ENCODE measurements at places on chromosomes 2 and 18.

DNA sequence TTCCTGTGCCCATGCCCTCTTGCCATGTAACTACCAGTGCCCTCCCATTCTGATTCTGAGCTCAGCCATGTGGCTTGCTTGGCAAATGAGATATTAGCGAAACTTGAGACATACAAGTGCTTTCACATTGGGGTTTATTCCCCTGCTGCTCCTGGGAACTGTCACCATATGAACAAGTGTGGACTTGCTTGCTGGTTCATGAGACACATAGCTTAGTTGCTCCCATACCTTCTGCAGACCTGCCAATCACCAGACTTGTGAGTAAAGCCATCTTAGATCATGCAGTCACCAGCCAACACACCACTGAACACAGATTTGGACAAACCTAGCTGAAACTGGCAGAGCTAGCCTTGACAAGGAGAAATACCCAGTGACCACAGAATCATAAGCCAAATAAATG lies 155.1 kb downstream of the SS18 start:
- H3K4me1 ChIP-seq, result no peaks in the 10 kb centered on the region
- no peaks in the 10 kb centered on the region for H3K36me3 ChIP-seq
- no peak for DNase-seq

GRCh38 chr2:70746094-70746974 lies 21.7 kb downstream of the ADD2 start:
- no peak for DNase-seq
- no peak overlapping the region for H3K4me3 ChIP-seq
- no peaks in the 10 kb centered on the region for H3K27me3 ChIP-seq
- peaks cover 9% of the 10 kb centered on the region for H3K4me1 ChIP-seq
- H3K27ac ChIP-seq, result no peak overlapping the region

GRCh38 chr2:70983506-70984227 lies 5.2 kb downstream of the ANKRD53 start:
- H3K4me3 ChIP-seq, result no peak overlapping the region
- no peak for DNase-seq
- H3K4me1 ChIP-seq, result peaks cover 12% of the 10 kb centered on the region

- H3K36me3 ChIP-seq, result no peaks in the 10 kb centered on the region
- H3K27me3 ChIP-seq, result peaks cover 2% of the 10 kb centered on the region
- DNase-seq, result no peak
- H3K4me3 ChIP-seq, result no peak overlapping the region
Measured at GRCh38 chr18:77528872-77529271, 279.2 kb downstream of the GALR1 start.

DNA sequence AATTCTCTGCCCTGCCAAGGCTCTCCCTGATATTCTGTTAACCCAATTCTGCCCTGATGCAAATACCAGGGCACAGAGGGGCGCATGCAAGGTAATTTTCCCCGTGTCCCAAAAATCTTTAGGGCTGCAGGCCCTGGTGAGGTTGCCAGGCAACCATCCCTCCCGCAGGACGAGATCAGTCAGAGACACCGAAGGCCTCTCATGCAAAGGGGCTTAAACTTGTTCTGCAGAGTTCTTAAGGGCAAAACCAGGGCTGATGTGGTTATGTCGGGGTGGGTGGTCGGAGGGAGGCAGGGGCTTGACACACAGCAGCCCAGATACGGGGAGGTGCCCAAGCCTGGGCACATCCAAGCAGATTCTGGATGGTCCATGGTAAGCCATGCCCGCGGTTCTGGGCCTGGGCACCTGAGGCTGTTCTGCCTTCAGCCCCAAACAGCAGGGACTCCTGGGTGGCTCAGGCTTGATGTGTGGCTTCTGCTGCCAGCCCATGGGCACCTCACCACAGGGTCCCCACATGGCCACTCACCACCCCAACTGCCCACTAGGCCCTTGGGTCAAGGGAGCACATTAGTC lies 27.2 kb downstream of the STEAP3 start:
- no peaks in the 10 kb centered on the region for H3K36me3 ChIP-seq
- DNase-seq, result no peak
- H3K4me3 ChIP-seq, result no peak overlapping the region
- H3K27me3 ChIP-seq, result no peaks in the 10 kb centered on the region
- H3K4me1 ChIP-seq, result no peaks in the 10 kb centered on the region
- H3K27ac ChIP-seq, result no peak overlapping the region

- no peak for DNase-seq
- H3K27me3 ChIP-seq, result no peaks in the 10 kb centered on the region
- peaks cover 65% of the 10 kb centered on the region for H3K36me3 ChIP-seq
- H3K27ac ChIP-seq, result no peak overlapping the region
- peaks cover 8% of the 10 kb centered on the region for H3K4me1 ChIP-seq
Measured at GRCh38 chr2:216426166-216426777, 14.0 kb downstream of the SMARCAL1 start.

GRCh38 chr2:140200764-140201163 lies 1420.6 kb upstream of the NXPH2 start:
- no peaks in the 10 kb centered on the region for H3K4me1 ChIP-seq
- DNase-seq, result no peak
- H3K27me3 ChIP-seq, result no peaks in the 10 kb centered on the region
- no peaks in the 10 kb centered on the region for H3K36me3 ChIP-seq
- H3K4me3 ChIP-seq, result no peak overlapping the region
- no peak overlapping the region for H3K27ac ChIP-seq

- no peak for DNase-seq
- H3K4me1 ChIP-seq, result peaks cover 33% of the 10 kb centered on the region
- H3K27me3 ChIP-seq, result peaks cover 1% of the 10 kb centered on the region
- no peak overlapping the region for H3K27ac ChIP-seq
- H3K4me3 ChIP-seq, result no peak overlapping the region
- H3K36me3 ChIP-seq, result peaks cover 10% of the 10 kb centered on the region
Measured at GRCh38 chr18:23226930-23227725, 91.8 kb downstream of the CABLES1 start.

DNA sequence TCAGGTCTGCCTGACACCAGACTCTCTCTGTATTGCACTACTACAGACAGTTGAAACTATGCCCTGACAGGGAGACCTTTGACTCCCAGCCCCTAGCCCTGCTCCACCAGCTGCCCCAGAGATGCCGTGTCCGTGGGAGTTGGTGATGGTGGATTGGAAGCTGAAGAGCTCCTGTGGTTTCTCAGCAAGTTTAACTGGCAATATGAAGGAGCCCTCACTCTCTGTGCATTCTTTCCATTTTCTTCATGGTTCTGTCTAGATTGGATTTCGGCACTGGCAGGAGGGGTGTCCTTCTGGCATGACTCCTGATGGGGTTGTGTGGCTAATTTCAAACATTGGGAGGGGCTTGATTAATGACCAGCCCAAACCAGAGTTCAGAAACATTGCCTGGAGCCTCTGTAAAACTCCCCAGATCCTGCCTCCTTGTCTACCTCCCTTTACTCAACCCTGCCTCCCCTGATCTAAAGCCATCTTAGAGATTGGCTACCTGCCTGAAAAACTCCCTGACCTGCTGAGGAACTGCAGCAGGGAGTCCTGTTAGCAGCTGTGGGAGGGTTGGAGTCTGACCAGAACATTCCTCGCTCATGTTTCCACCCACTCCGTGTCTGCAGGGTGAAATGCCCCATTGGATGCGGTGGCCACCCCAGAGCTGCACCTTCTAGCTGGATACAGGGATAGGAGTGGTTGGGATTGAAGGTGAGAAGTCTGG lies 206.9 kb upstream of the SPRED2 start:
- H3K36me3 ChIP-seq, result no peaks in the 10 kb centered on the region
- H3K27me3 ChIP-seq, result peaks cover 8% of the 10 kb centered on the region
- H3K27ac ChIP-seq, result no peak overlapping the region

DNA sequence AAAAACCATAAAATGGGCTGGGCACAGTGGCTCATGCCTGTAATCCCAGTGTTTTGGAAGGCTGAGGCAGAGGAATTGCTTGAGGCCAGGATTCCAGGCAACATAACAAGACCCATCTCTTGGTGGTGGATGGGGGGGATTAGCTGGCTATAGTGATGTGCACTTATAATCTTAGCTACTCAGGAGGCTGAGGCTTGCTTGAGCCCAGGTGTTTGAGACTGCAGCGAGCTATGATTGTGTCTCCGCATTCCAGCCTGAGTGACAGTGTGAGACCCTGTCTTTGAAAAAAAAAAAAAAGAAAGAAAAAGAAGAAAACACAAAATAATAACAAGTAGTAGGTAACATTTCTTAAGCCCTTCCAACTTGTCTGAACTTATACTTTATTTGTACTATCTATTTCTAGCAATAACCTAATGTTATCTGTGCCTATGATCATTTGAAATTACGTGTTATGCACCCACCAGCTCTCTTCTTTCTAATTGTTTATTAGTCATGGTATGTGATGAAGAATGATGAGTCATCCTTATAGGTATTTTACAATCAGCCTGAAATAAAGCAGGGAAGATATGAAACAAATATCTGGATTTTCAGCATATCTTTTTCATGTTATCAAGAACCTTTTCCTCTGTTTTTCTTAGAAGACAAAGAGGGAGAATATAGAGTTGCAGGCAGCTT lies 129.3 kb upstream of the UNC80 start:
- no peaks in the 10 kb centered on the region for H3K36me3 ChIP-seq
- DNase-seq, result no peak
- H3K27me3 ChIP-seq, result no peaks in the 10 kb centered on the region
- no peak overlapping the region for H3K4me3 ChIP-seq
- H3K27ac ChIP-seq, result no peak overlapping the region
- no peaks in the 10 kb centered on the region for H3K4me1 ChIP-seq

DNA sequence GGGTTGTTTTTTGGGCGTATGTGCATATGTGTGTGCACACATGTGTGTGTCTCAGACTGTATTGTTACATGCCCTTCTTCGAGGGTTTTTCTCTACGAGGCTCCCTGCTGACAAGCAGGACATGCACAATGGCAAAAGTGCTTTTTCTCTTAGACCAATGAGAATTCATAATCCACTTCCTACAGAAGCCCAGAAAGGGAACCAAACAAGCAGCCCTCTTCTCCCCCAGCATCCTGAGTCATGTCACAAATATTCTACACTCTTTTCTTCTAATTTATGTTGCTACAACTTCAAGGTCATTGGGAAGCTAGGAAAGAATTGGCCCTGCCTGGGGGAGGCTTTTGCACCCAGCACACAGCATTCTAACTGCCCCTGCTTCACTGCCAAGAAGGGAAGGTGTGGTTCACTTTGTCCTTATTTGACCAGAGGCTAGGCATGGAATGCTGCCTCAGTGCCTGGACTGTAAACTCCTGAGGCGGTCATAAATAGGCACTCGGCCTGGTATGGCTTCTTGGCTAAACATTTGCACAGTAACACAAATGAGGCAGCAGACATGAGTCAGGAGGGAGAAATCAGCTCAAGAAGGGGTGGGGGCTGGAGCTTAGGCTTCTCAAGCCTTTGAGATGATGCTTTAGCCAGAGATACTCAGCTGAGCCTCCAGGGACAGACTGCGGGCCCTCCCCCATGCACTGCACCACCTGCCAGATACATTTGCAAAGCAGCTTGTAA lies 92.7 kb upstream of the KLF7 start:
- no peak overlapping the region for H3K27ac ChIP-seq
- no peak overlapping the region for H3K4me3 ChIP-seq
- H3K27me3 ChIP-seq, result peaks cover 8% of the 10 kb centered on the region
- no peak for DNase-seq
- no peaks in the 10 kb centered on the region for H3K4me1 ChIP-seq

GRCh38 chr2:102483086-102483485 lies 10.1 kb downstream of the SLC9A4 start:
- H3K4me3 ChIP-seq, result no peak overlapping the region
- H3K27me3 ChIP-seq, result peaks cover 14% of the 10 kb centered on the region
- no peak for DNase-seq
- H3K27ac ChIP-seq, result no peak overlapping the region
- peaks cover 3% of the 10 kb centered on the region for H3K4me1 ChIP-seq

- H3K27me3 ChIP-seq, result no peaks in the 10 kb centered on the region
- no peaks in the 10 kb centered on the region for H3K36me3 ChIP-seq
- DNase-seq, result no peak
- no peak overlapping the region for H3K4me3 ChIP-seq
- no peak overlapping the region for H3K27ac ChIP-seq
Measured at GRCh38 chr2:70717431-70718038, 50.5 kb downstream of the ADD2 start.

DNA sequence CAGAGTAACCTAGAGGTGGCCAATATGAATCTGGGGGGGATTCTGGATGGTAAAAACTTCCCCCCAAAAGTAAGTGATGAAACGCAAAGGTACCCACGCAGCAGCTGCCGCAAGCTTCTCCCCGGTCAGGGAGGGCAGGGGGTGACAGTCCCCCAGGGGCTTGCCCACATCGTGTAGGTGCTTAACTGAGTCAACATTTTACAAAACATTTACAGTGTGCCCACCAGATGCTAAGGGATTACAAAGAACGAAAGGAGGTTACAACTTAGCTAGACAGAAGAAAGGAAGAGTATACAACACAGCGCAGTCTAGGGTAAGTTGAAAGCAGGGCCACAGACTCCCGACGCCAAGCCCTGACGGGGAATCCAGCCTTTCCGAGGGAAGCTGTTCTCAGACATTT lies 45.6 kb downstream of the LPIN2 start:
- DNase-seq, result no peak
- H3K4me1 ChIP-seq, result peaks cover 83% of the 10 kb centered on the region
- H3K4me3 ChIP-seq, result peak overlapping the region; percentile 15
- no peaks in the 10 kb centered on the region for H3K27me3 ChIP-seq

DNA sequence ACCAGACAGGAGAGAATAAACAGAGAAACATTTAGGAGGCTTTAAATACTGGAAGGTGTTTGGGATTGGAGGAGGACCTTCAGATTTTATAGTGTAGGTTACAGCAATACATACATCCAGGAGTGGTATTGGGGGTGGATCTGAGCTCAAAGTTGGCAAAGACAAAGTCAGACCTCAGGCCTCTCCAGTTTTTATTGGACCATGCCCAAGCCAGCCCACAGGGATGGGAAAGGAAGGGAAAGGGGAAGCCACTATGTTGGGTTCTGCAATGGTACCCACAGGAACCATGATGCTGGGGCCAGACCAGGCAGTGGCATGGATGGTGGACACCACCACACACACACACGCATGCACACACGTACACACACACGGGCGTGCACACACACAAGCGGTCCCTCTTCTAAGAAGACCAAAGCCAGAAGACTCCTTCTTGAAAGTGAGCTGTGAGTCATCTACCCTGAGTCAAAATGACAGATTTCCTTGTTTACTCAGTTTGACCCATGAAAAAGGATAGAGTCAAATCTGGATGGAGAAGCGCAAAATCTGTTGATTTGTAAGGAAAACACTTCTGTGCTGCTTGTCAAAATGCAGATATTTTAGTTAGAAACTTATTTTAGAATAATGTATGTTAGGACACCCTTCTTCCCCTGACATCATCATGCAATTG lies 87.9 kb downstream of the TRABD2A start:
- no peak overlapping the region for H3K27ac ChIP-seq
- H3K4me1 ChIP-seq, result peaks cover 2% of the 10 kb centered on the region
- no peak overlapping the region for H3K4me3 ChIP-seq
- DNase-seq, result no peak

GRCh38 chr2:237253046-237253702 lies 160.8 kb downstream of the COL6A3 start:
- DNase-seq, result no peak
- H3K36me3 ChIP-seq, result no peaks in the 10 kb centered on the region
- peaks cover 4% of the 10 kb centered on the region for H3K4me1 ChIP-seq

Data from activated naive CD8-positive, alpha-beta T cell treated with anti-CD3 and anti-CD28 coated beads, Interleukin-2, amount 10 ng/mL, durations not matched to agents 7 days and 5 days (primary cell).